ENCODE measurements at places on chromosomes 4 and X.
A peak's percentile ranks its signal among the peaks of the same experiment; 100 is the strongest.

DNA sequence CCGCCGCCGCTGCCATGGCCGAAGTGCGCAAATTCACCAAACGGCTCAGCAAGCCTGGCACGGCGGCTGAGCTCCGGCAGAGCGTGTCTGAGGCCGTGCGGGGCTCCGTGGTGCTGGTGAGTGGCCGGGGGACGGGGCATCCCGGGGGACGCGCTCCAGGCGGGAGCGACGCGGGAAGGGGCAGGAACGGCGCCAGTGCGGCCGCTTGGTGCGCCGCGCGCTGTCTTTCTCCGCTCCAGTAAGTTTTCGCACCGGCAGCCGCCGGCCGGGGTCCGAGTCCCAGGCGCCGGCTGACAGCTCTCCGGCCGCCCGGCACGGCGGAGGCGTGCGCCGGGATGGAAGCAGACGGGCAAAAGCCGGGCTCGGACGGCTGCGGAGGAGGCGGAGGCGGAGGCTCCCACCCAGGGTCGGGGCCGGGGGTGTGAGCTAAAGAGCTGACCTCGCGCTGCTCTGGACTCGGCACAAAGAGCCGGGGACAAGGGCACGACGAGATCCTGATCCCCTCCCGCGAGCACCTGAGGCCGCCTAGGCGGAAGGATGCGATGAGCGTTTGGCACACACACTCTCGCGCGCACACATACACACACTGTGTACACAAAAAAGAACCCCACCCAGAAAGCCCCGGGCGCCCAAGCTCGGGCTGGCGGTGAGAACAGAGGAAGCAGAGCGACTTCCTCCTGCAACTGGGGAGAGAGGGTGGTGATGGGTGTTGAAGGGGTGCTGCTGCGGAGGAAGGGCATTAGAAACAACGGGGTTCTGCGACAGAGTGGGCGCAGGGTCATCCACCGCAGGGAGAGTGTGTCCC lies 545 bp downstream of the DOCK11 start:
- DNase-seq = no peak

DNA sequence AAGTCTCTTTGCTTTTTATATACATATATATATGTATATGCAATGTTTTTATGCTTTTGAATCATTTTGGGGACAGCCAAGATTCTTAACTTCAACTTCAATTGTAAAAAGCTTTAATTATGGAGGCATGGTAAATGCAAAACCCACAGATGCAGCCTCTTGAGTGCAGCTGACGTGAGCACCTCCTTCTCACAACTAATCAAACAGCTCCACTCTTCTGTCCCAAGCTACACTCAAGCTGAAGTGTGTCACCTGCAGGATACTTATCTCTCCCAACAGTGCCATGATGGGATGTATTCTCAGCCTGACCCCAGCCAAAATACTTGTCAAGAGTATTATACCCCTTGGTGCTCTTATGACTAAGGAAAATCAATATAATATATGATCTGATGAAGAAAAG lies 60.7 kb upstream of the BLTP1 start:
- no peak for DNase-seq

DNA sequence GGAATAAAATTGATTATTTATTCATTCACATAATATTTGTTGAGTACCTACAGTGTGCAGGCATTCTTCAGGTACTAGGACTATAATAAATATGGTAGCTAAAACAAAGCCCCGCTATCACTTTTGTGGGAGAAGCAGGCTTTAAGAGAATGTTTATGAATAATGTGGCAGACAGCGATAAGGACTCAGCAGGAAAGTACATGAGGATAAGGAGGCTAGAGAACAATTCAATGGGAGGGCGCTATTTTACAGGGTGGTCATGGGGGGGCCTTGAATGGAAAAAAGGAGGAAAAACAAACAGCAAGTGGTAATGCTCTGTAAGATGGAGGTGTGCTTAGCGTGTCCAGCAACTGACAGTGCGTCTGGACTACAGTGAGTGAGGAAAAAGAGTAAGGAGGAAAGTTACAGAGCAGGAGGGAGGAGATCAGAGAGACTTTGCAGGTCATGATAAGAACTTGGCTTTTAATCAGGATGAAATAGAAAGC lies 264.2 kb upstream of the ETNPPL start:
- no peak for DNase-seq

GRCh38 chr4:14880805-14881204 lies 121.5 kb upstream of the CPEB2 start:
- no peak for DNase-seq

- DNase-seq = no peak
These were observed 34.2 kb upstream of the FAT1 start for GRCh38 chr4:186757696-186758355.

DNA sequence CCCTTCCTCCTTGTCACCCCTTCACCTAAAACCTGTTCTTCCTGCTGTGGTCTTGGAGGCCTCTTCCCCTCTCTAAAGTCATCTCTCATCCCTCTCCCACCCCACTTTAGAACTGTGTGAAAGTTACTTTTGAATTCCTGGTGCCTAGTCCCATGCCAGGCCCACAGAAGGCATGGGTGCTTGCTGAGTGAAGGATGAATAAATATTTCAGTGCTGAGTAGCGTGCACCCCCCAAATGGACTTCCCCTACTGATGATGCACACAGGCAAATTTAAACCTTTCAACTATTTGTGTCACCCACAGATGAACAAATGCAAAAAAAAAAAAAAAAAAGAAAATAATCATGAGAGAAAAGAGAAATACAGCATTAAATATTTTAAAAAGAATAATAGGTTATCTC lies 19.8 kb downstream of the PSMD10 start:
- DNase-seq = no peak

- no peak for DNase-seq
These were observed 23.1 kb downstream of the DACH2 start for GRCh38 chrX:86171366-86171765.

- peak; percentile 20 for DNase-seq
These were observed 317.2 kb downstream of the DHX15 start for GRCh38 chr4:24266951-24267722.

GRCh38 chr4:105560421-105560848 lies 8.0 kb downstream of the ARHGEF38 start:
- DNase-seq = no peak

DNA sequence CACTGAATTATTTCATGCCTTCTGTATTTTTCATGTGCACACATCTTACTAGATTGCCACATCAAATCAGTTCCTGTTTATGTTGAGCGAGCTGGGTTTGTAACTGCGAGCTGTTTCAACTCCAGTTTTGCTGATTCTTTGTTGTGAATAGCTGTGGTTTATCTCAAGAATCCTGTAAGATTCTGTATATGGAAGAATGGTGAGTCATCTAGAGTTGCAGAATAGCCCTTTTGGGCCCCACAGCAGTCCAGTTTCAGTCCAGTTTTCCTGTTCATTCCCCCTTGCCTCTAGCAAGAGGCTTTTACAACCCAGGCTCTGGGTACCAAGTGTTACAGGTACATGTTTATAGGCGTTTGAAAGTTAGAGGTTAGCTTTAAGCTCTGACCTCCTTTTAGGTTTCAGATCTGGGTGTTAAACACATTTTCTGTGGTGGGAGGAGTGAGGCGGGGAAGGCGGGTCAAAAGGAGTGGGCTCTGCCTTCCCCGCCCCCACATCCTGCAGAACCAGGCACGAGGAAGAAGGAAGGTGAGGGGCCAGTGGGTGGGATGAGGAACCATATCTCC lies 32.7 kb downstream of the TBC1D14 start:
- peak; percentile 88 for DNase-seq

DNA sequence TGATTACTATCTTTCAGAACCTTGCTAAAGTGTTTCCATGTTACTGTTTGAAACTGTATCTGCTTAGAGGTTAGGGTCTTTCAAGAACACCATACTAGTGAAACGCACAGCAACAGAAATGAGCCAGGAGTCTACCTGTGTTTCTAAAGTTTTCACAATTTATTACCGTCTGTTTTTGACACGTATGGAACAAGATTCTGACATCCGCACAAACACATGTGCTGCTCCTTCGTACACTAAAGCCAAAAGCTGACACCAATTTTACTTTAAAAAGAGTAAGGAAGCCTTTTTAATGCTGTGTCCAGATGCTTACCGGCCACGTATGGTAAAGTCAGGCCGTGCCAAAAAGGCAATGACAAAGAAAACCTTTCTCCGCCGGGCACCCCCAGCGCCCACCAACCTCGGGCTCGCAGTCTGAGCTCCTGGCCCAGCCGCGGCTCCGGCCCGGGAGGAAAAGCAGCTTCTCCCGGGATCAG lies 532 bp downstream of the RPS4X start:
- DNase-seq = no peak

GRCh38 chr4:65139998-65140397 lies 530.3 kb downstream of the EPHA5 start:
- DNase-seq = no peak

DNA sequence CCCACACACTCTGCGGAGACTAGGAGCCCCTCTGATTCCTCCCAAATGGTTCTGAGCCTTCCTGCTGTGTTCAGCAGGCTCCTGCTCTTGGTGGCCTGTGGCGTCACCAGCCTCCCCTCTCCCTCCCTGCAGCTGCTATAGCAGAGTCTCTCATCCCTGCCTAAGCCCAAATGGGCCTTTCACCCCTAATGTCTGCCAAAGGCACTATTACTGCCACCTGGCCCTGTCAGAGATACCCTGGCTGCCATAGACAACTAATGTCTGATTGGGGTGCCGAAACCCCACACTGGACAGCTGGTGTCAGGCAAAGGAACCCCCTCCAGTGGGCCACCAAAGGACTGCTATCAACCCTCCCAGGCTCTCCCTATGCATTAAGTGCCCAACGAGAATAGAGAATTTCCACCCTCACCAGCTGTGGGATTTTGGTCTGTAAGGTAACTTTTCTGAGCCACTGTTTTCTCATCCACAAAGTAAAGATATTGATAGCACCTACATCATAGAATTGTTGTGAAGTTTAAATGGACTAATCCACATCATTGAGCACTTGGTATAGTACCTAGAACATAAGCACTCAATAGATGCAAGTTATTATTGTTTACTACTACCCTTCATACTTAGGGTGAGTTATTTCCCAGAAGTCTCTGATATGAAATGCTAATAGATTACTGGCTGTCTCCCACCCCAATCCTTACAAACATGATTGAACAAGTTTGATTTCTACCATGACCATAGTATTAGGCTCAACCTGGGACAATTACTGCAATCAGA lies 421.3 kb downstream of the MID1IP1 start:
- DNase-seq = no peak

DNA sequence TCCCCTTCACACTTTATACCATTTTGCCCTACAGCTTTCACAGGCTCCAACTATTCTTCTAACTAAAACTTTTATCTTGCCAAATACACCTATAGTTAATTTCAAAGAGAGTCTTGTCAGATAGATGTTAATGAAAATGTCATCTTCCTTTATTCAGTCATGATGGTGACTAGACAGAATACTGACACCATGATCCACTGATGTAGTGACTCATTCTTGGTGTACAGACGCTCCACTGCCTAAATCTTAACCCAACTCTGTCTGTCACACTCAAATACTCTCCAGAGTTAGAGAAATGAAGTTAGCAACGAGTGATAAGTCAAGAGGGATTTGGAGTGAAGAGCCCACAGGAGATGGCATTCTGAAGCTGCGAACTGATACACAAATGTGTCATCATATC lies 32.1 kb upstream of the HDAC8 start:
- DNase-seq = no peak

DNA sequence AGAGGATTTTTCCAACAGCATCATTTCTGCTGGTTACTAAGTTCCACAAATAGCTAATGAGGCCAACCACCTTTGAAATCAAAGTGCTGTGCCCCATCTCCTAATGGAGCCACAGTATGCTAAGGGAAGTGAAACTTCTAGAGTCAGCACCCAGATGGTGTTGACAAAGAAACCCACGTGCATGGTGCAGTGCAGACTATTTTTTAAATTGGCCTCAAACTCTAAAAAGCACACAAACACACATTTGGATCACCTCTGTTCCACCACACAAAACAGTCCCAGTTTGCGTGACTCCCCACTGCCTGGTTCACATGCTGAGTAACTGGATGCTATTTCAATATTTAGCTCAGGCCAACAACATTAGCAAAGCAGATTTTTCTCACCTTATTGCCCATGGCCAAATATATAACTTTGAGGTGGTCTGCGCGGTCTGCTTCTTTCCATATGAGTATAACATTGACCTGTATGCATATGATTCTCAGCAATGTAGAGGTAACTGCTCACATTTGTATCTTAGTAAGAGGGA lies 69.9 kb downstream of the AMELX start:
- DNase-seq = no peak

DNA sequence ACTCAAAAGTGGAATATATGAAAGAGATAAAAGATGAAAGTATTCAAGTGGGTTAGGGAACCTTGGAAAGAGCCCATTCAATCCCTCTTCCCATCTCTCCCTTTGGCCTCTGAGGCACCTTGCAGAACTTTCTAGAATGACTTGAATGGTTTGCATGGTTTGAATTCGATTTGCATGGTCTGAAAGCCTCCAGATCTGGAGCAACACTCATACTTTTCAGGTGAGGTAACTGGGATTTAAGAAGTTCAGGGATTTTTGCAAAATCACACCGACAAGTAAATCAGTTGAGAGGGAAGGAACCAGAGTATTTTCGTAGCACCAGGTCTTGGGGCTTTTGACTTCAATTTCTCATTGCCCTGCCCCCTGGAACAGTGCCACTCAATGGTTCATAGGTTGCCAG lies 476.0 kb upstream of the FTHL17 start:
- DNase-seq = no peak

DNA sequence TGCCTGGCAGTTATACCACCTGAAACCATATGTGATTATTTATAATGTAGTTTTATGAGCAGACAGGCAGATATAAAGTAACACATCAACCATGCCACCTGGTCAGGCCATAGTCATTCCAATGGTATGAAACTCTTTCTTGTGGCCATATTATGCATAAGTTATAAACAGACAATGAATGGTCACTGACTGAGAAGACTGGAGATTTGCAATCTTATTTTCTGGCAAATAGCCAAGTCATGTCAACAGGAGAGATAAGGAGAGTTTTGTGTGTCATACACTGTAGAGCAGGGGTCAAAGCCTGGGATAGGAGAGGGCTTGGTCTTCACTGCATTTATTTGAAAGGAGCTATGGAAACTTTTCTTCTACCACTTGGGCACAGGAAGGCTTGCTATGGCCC lies 29.5 kb downstream of the SORBS2 start:
- no peak for DNase-seq

GRCh38 chr4:133320576-133321170 lies 171.6 kb downstream of the PCDH10 start:
- no peak for DNase-seq

GRCh38 chr4:5980436-5981155 lies 37.6 kb downstream of the C4orf50 start:
- no peak for DNase-seq

DNA sequence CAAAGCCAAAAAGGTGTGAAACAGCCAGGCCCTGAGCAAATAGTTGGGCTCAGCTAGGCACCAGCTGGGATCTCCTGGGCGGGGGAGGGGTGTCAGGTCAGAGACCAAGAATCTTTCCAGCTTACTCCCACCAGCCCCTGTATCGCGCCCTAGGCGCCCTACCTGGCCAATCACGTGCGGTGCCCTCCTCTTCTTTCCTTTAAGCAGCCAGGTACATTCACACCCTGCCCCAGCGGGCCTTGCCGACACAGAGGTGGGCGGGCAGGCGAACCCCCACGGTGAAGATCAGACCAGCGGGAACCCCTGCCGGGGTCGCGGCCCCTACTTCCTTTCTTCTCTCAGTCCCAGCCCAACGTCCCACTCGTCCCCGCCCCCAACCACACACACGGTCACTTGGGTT lies 9.1 kb downstream of the ARHGAP36 start:
- DNase-seq = no peak

Data from HS-5 (cell line).